Cortex of kidney (tissue), 1 donor: ENCODE measurements at places on chromosomes 6 and 20.

DNA sequence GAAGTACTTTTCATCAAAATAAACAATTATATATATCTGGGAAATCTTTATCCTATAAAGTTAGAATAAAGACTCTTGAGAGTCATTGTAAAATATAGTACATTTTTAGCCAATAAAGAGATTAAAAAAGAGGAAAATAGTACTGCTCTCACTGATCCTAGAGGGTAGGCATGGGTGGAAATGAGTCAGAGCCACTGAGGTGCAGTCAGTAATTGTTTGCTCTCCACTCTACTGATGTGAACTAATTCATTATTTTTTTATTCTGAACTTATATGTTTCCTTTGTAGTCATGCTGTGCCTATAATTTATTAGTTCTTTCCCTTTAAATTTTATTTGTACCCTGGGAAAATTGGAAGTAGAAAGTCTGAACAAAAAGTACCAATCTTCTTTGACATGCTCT lies 1359.4 kb upstream of the GJE1 start:
- DNase-seq = no peak

DNA sequence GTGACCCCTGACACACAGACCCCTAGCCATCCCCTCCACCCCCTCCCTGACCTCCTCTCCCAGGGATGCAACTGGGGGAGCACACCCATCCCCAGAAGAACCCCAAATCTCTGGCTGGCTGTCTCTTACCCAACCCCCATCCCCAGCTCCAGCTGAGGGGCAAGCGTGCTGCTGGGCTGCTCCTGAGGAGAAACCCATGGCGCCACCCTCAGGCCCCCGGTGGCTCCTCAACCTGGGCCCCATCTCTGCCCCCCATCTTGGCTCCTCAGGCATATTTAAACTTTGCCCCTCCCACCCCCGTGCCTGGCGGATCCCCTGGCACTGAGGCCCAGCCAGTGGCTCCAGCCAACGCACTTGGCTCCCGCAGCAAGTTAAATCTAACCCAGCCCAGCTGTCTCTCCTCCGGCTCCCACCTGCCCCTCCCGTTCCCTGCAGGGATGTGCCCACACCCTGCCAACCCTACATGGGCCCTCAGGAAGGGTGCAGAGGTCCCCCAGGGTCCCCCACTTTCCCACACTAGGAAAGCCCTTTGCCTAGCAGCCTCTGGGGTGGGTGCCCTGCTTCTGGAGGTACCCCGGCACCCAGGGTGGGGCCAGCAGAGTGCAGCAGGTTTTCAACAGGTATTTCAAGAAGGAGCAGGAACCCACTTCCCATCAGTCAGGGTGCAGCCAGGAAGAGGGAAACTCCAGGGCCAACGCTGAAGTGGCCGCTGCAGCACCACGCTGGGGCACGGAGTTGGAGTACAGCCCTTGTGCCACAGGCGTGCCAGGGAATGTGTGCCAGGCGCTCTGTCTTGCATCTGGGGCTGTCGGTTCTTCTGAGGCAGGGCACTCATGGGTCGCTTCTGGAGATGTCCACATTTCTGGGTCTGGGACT lies 5.3 kb upstream of the OSBPL2 start:
- DNase-seq = no peak

DNA sequence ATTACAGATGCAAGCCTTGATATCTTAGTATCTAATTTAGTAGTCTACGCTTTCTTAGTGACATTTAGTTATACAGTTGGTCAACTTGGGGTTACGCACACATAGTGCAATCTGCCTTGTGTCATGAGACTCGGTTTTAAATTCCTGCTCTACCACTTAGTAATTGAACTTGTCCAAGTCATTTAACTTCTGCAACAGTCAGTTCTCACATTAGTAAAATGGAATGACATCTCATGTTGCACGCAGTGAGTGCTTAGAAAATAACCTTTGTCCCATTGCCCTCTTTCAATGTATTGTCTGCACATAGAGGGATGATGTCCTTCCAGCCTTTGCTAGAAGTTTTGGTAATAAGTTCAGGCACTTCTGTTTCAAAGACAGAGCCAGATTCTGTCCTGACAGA lies 48.6 kb downstream of the TMEM170B start:
- DNase-seq = no peak

- DNase-seq = no peak
Measured at GRCh38 chr6:37622646-37623071, 75.0 kb downstream of the MDGA1 start.

- no peak for DNase-seq
Measured at GRCh38 chr6:132388291-132388690, 13.0 kb downstream of the MOXD1 start.

GRCh38 chr20:59660471-59660870 lies 56.1 kb downstream of the PHACTR3 start:
- no peak for DNase-seq

- no peak for DNase-seq
Measured at GRCh38 chr6:15653581-15653980, 9.2 kb downstream of the DTNBP1 start.

- no peak for DNase-seq
Measured at GRCh38 chr20:50477239-50477872, 32.8 kb upstream of the PTPN1 start.
